ENCODE measurements at places on chromosomes 7 and 10. TPM values are rescaled to one million over a fixed set of nuclear protein-coding genes. Genes with fewer than 3 reads are reported as not detected.

Gene SEMA3D
- 2.2 TPM for total RNA-seq

- no peak for DNase-seq
- no peak overlapping the region for H3K4me3 ChIP-seq
- H3K36me3 ChIP-seq: no peaks in the 10 kb centered on the region
- no peaks in the 10 kb centered on the region for H3K27me3 ChIP-seq
- no peak overlapping the region for H3K27ac ChIP-seq
- H3K4me1 ChIP-seq: peaks cover 21% of the 10 kb centered on the region
Measured at GRCh38 chr7:149776289-149776688, 2.9 kb upstream of the ZNF467 start.

DNA sequence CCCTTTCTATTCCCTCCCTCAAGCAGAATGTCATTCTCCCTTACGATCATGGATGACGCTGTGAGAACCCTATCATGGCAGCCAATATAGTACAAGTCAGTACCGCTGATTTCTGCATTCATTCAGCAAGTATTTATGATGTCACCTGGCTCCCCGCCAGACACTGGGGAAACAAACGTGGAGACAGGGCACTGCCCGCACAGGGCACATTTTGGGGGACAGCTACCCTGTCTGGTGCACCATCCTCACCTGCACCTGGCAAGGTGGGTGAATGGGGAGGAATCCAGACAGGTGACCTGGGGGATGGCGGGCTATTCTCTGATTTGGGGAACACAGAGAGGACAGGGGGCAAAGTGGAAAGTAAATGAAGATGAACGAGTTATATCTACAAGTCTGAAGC is 28.4 kb downstream of the MKI67 start:
- no peak for DNase-seq
- no peaks in the 10 kb centered on the region for H3K27me3 ChIP-seq
- H3K36me3 ChIP-seq: no peaks in the 10 kb centered on the region

DNA sequence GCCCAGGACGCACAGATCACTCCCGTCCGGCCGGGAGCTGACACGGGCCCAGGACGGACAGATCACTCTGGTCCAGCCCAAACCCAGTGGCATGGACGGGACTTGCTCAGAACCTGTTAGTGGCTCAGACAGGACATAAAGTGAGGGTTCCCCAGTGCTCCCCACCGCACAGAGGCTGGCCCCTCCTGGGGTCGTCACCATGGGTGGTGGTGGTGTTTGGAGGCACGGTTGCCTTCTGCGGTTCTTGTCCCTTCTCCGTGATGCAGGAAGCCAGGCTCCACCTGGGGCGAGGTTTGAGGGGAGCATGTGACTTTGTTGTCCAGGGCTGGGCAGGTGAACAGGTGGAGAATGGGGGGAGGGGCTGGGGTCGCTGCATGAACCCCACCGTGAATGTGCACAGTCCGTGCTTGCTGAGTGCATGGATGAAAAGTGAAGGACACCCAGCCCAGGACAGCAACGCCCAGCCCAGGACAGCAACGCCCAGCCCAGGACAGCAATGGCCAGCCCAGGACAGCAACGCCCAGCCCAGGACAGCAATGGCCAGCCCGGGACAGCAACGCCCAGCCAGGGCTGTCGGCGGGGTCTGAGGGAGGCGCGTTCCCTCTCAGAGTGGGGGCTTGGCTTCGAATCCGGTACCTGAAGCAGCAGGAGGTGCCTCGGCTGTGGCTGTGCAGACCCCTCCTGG is 26.7 kb downstream of the FAM20C start:
- no peak overlapping the region for H3K27ac ChIP-seq
- no peak for DNase-seq
- H3K4me1 ChIP-seq: peaks cover 8% of the 10 kb centered on the region
- no peaks in the 10 kb centered on the region for H3K27me3 ChIP-seq
- H3K36me3 ChIP-seq: no peaks in the 10 kb centered on the region
- no peak overlapping the region for H3K4me3 ChIP-seq

GRCh38 chr7:64878684-64879083 is 24.4 kb upstream of the ZNF273 start:
- no peaks in the 10 kb centered on the region for H3K36me3 ChIP-seq
- DNase-seq: peak; percentile 22
- no peak overlapping the region for H3K27ac ChIP-seq
- H3K4me3 ChIP-seq: no peak overlapping the region
